ENCODE measurements at places on chromosomes 2 and 18.

- DNase-seq: no peak
These were observed 82.7 kb downstream of the ALMS1 start for GRCh38 chr2:73468376-73468775.

DNA sequence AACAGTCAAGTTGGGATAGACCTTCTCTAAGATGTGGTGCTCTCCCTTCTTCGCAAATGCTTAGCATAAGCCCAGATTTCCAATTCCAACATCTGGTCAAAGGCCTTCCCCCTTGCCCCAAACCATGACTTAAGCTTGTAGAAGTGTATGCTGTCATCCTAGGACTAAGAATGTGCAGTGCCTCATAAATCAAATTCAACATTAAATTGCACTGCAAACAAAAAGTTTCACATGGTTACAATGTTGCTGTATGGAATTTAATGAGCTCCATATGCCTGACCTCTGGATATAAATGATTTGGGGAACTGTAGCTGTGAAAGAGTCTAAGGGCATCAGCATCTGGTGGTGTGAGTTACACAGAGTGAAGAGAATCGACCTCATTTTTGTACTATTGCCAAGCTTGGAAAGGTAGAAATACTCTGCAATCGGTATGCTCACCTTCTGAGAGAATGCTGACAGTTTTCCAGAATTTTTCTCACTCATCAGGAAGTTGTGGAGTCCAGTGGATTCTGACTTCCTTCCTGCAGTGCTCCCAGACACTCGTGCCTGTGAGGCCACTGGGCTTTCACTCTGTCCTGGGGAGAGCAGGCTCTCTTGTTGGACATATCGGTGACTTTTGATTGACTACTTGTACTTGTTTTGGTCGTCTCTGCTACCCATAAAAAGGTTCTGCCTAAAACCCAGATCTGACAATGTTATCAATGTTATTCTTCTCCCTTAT lies 40.6 kb downstream of the FASTKD2 start:
- DNase-seq: no peak

- DNase-seq: no peak
These were observed 232.6 kb downstream of the NDUFA10 start for GRCh38 chr2:239792405-239793084.

GRCh38 chr2:56008661-56009431 lies 85.3 kb upstream of the EFEMP1 start:
- DNase-seq: peak; percentile 94

GRCh38 chr2:178195390-178196166 lies 1.3 kb downstream of the OSBPL6 start:
- peak; percentile 34 for DNase-seq

DNA sequence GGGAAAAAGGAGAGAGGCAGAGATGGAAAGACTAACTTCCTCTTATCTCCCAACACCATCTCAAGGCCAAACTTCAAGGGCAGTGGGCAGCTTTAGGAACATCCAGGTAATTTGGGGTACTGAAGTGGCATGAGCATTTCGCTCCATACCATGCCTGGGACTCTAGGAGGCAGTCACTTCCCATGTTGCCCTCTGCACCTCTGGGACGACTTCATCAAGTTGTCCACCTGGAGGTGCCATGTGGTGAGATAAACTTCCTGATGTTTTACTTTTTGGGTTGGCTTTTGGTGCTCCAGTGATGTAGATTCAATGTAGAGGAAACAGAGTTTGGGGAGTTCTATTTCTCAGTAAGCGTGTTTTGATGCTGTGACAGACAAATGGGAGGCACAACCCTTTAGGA lies 56.3 kb upstream of the UPP2 start:
- DNase-seq: no peak

GRCh38 chr2:26818255-26818654 lies 29.7 kb upstream of the DPYSL5 start:
- DNase-seq: no peak

GRCh38 chr2:6971502-6971901 lies 54.3 kb downstream of the RNF144A start:
- no peak for DNase-seq

DNA sequence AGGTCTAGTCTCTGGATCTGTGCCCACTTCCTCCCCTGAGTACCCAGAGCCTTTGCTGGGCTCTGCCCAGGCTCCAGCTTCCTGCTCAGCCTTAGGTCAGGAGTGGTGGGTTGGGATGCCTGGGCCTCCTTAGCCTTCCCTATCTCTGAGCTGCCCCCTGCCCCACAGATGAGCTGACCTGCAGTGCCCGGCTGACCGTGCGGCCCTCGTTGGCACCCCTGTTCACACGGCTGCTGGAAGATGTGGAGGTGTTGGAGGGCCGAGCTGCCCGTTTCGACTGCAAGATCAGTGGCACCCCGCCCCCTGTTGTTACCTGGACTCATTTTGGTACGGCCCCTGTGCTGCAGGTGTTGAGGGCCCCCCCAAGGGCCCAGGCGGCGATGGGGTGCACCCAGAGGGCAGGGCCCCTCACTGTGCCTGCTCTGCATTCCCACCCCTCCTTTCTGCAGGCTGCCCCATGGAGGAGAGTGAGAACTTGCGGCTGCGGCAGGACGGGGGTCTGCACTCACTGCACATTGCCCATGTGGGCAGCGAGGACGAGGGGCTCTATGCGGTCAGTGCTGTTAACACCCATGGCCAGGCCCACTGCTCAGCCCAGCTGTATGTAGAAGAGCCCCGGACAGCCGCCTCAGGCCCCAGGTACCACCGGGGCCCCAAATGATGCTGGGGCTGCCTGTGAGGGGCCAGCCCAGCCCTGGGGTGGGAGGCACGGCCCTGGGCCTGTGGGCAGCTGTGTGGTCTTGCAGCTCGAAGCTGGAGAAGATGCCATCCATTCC lies 30.1 kb upstream of the GMPPA start:
- DNase-seq: no peak

GRCh38 chr2:205776139-205776538 lies 93.8 kb downstream of the NRP2 start:
- no peak for DNase-seq

- DNase-seq: no peak
These were observed 99.3 kb upstream of the SOX11 start for GRCh38 chr2:5592916-5593315.

- DNase-seq: peak; percentile 74
These were observed 33.6 kb downstream of the DGKD start for GRCh38 chr2:233387667-233388528.

GRCh38 chr2:58156780-58157179 lies 84.3 kb downstream of the FANCL start:
- DNase-seq: no peak

- no peak for DNase-seq
These were observed 203.8 kb downstream of the TNS1 start for GRCh38 chr2:217798743-217799562.

- DNase-seq: no peak
These were observed 34.0 kb upstream of the CYP26B1 start for GRCh38 chr2:72181616-72182015.

- no peak for DNase-seq
These were observed 30.6 kb downstream of the DTNA start for GRCh38 chr18:34740724-34741123.

DNA sequence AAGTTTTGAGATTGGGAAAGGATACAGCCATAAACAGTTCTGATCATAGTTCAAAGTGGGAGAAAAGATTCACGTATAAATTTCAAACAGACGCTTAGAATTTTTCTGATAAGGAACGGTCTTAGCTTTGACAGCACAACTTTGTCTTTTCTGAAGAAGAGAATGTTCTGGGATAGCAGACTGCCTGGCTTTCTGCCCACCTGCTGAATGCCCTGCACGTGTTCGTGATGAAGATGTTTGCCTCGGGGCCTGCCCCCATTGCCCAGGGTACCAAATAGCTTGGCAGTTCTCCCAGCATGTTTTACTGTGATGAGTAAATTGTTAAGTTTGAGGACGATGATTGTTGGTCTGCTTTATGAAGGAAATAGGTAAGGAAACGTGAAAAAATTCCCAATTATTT lies 4.6 kb downstream of the MRPL33 start:
- DNase-seq: peak; percentile 26

Measured in NCI-H1105 treated with DMSO at 0.1 percent for 48 hours (cell line).